CD4-positive, alpha-beta T cell treated with Interleukin-10 for 1 hour (primary cell): ENCODE measurements at places on chromosomes 16 and 17.

DNA sequence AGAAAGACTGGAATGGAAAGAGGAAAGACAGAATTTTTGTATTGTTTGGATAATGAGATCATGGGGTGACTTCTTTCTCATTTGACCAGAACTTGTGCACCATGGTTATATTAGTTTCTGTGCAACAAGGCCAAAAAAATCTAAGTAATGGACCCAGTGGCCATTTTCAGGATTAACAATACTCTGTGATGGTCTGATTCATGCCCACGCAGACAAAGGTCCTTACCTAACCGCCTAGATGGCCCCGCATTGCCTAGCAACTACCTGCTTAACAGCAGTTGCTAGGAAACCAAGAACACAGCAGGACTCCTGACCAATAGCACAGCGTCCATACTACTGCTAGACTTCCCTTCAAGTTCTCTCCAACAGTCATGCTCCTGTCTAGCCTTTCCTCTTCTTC, 22.4 kb downstream of the MIS12 start:
- no peak for DNase-seq

- no peak for DNase-seq
These were observed 143.7 kb downstream of the PRKCB start for GRCh38 chr16:23979441-23979840.

- no peak for DNase-seq
These were observed 8.6 kb downstream of the NEUROD2 start for GRCh38 chr17:39599004-39599664.

GRCh38 chr16:77143364-77143763, 47.6 kb upstream of the MON1B start:
- DNase-seq = no peak

DNA sequence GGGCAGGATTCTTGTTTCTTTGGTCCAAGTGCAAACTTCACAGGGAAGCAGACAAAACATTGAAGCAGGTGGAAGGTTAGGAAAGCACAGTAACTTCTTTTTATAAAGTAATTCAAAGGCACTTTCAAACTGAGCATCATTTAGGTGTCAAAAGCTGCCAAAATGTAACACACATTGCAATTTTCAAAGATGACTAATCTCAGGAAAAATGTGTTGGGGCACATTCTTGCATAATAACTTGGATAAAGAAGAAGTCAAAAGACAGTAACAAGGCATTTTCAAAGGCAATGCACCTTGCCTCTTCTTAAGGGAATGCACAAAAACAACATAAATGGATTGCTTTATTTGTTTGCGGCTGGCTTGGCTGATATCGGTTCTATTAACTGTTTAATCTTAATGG, 3.6 kb downstream of the KCNJ2 start:
- DNase-seq = no peak
